ENCODE measurements at places on chromosomes 6 and 20.

- no peak for DNase-seq
Observed at GRCh38 chr20:54051068-54051467, 19.3 kb downstream of the BCAS1 start.

- no peak for DNase-seq
Observed at GRCh38 chr6:148852688-148853087, 105.9 kb downstream of the UST start.

GRCh38 chr20:58659841-58660240 is 8.8 kb downstream of the STX16 start:
- no peak for DNase-seq

DNA sequence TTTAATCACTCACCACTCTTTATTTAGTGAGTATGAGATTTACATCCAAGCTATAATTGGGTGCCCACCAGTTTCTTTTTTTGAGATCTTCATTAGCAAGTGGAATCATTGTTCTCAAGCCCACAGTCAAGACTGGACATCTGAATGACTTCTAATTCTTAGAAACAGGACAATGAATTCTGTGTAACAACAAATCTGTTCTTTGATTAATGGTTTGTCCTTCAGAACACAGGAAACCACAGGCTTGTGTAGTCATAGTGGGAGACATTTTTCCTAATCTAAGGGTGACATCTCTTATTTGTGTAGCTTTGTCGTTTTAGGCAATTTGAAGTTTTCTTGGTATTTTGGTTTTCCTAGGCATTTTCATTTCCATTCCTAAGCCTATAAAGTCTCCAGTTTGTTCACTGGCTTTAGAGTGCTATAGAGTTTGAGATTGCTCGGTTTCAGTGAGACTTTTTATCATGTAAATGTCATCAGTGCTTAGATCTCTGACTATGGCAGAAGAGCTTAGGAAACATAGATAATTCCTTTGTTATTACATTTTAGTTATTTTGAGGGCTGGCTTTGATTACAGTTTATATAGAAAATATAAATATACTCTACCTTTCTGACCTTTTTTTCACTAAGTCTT is 903.9 kb upstream of the MAP3K7 start:
- DNase-seq = no peak

- no peak for DNase-seq
Observed at GRCh38 chr20:57615445-57615811, 4.8 kb downstream of the ZBP1 start.

- DNase-seq = no peak
Observed at GRCh38 chr6:168333039-168333438, 13.5 kb upstream of the DACT2 start.

DNA sequence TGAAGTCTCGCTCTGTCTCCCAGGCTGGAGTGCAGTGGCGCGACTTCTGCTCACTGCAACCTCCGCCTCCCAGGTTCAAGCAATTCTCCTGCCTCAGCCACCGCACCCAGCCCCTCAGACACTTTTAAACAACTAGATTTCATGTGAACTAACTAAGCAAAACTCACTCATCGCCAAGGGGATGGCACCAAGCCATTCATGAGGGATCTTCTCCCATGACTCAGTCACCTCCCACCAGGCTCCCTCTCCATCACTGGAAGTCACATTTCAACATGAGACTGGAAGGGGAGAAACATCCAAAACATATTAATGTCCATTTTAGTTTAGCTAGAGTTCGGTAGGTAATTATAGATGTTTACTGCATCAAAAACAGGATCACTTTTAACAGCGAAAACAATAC is 95.9 kb upstream of the PRL start:
- no peak for DNase-seq

GRCh38 chr6:107959392-107959791 is 1.4 kb upstream of the SEC63 start:
- no peak for DNase-seq

GRCh38 chr6:158552055-158552795 is 7.7 kb upstream of the TMEM181 start:
- DNase-seq = no peak

GRCh38 chr6:34147906-34148630 is 2.2 kb upstream of the GRM4 start:
- DNase-seq = no peak

- no peak for DNase-seq
Observed at GRCh38 chr6:15363523-15364400, 117.9 kb downstream of the JARID2 start.

GRCh38 chr6:167787896-167788562 is 38.7 kb upstream of the AFDN start:
- no peak for DNase-seq

DNA sequence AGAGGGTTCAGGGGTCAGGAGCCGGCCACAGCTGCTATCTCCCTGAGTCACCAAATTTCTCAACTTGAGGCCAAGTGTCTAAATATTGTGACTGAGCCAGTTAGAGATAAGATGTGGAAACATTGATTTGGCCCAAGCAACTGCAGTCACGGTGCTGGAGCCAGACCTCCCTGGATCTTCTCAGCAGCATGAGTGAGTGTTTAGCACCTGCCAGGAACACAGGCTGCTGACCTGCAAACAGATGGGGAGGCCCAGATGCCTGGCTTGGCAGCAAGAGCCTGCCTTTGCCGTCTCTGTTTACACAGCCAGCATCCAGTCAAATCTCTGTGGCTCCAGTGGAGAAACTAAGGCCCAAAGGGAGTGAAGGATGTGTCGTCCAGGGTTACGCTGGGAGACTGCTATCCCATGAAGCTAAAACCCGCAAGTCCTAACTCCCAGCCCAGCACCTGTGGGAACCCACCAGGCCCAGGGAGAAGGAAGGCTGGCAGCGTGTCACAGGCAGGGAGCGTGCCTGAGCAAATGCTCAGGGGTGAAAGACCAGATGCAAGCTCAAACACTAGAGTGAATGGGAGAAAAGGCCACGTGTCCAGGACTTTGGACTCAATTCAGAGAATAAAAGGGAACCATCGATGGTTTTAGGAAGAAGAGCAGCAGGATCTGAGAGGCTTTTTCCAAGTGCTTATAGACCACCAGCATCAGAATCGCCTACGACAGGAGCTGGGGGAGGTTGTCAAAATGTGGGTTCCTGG is 15.9 kb upstream of the PTGIS start:
- no peak for DNase-seq

DNA sequence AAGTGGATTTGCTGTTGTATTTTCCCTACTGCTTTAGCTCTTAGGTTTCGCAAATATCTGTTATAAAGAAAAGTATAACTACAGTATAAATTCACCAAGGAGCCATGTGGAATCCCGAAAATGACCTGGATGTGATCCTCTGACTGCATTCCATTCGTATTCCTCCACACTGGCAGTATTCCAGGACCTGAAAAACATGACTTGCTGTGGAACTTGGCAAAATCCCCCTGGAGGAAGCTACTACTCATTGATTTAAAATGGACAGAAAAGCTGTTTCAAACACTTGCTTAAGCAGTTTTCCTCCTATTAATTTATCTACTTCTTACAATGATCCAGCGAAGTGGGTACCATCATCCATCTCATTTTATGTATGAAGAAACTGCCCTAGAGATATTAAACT is 13.3 kb upstream of the ENPP5 start:
- no peak for DNase-seq

GRCh38 chr20:25339608-25340007 is 51.0 kb downstream of the ABHD12 start:
- no peak for DNase-seq

- no peak for DNase-seq
Observed at GRCh38 chr6:80610846-80611245, 504.4 kb downstream of the BCKDHB start.

GRCh38 chr6:145506565-145506964 is 228.8 kb downstream of the EPM2A start:
- no peak for DNase-seq

GRCh38 chr6:93496548-93496947 is 77.2 kb upstream of the EPHA7 start:
- no peak for DNase-seq

GRCh38 chr6:35907750-35908149 is 13.1 kb downstream of the SRPK1 start:
- no peak for DNase-seq

DNA sequence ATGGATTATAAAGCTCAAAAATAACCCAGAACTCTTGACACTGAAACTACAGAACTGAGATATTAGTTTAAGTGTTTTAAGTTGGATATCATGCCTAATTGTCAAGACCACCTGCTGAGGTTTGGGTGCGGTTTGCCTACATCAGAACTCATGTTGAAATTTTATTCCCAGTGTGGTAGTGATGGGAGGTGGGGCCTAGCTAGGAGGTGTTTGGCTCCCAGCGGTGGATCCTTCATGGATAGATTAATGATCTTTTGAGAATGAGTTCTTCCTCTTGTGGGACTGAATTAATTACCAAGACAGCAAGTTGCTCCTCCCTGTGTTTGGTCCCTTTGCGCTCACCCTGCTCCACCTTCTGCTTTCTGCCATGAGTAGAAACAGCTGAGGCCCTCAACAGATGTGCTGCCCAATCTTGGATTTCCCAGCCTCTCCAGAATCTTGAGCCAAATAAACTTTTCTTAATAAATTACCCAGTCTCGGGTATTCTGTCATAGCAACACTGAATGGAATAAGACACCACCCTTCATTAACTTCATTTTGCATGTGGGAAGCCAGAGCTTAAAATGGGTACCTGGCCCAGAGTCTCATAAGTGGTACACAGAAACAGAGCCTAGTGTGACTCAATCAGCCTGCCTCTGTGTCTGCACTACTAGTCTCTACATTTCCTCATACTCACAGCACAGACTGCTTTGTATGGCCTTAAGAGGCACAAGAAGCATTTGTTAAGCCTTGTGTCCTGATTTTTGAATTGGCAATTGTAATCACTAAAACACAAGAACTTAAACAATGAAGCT is 158.4 kb downstream of the IBTK start:
- DNase-seq = no peak

DNA sequence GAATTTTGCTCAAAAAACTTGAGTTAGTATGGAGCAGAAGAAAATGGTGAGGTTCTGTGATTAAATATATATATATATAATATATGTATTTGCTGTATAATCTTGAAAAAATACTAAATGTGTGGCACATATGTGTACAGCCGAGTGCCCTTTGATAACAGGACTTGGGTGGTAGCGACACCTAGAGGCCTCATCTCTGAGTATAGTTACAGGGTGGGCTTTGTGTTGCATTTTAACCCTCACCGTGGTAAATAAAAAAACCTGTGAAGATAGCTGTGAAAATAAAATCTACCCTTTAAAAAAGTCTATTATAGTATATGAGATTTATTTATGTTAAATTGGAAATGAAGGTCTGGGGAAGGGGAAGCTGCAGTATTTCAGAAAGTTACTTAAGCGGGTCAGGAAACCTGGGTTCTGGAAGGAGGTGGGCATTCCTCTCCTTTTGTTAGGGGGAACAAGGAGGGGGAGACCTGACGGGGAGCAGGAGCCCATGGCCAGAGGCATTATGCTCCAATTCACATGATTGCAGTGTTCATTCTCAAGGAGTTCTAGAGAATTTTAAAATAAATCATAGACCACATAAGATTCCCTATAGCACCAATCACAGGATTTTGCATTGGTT is 82.7 kb downstream of the SH3BGRL2 start:
- DNase-seq = peak; percentile 12

DNA sequence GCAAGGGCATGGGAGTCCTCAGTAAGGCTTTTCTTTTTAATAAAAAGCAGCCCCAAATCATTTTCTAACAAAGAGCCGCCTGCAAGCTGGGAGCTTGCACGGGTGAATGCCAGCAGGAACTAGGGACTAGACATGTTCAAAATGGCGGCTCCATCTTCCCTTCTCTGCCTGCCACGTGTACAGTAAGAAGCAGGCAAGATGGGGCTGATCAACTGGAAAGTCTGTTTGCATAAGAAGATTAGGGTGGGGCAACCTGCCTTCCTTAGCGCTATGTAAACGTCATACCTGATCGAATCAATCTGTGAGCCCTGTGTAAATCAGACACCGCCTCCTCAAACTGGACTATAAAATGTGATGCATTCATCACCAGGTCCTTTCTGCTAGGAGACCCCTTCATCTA is 299.4 kb upstream of the SOX4 start:
- DNase-seq = no peak

DNA sequence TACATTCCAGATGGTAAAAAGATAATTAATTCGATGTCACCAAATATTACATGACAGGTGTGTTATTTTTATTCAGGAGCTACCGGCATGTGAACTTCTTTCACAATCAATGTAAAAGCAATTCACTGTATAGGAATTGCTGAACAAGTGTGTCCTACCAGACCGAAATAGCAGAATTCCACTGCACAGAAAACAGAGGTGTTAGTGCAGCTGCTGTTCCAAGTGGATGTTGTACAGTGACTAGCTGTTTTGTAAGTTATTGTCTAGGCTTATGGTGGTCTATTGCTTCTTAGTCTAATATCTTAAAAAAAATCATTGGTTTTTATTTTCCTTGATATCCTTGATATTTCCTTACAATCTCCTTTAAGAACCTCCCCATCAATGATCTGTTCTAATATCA is 107.4 kb downstream of the COL19A1 start:
- DNase-seq = no peak

DNA sequence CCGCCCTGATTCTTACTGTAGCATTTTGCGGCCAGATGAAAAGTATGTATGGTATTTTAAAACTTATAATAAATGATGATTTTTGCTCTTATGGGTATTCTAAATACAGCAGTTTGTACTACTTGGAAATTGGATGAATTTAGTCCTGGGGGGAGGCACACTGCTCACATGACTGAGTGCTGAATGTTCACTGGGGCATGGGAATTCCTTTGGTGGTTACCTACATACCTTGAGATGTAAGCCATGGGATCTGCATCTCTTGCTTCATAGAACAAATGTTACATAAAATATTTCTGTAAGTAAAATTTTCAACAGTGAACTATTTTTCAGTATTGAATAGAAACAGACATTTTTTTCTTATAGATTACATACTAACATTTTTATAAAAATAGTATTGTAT is 71.1 kb downstream of the FIG4 start:
- DNase-seq = no peak

GRCh38 chr20:13690943-13691342 is 52.2 kb upstream of the TASP1 start:
- DNase-seq = no peak

DNA sequence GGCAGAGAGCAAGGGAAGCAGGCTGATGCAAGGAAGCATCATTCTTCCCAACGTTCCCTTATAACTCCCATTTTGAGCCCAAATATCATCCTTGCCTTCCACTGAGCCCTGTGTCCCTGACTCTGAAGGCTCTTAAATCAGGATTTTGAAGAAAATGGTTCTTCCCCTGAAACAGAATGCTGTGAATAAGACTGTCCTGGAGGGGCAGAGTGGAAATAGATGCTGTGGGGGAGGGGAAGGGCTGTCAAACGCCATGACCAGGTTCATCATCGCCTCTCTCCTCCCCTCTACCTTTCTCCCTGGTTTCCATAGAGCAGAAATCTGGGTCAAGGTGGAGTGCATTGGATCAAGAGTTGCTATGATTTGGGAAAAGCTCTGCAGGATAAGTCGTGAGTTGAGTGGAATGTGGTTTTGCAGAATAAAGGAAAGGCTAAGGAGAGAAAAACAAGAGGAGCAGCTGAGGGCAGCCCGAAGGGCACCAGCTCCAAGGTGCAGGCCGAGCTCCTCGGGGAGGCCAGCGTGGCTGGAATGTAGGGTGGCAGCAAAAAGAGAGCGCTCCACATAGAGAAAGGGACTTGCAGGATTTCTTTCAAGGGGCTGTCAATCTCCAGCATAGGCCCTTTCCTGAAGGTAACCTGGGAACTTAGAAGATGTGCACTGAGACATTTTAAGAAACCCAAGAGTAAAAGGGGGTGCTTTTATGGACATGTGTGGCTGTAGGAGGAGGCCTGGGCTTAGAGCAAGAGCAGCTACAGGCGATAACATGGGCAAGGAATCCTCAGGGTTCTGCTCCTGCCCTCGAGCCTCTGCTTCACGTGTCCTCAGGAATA is 120.8 kb upstream of the CDYL start:
- no peak for DNase-seq

GRCh38 chr20:51062065-51062464 is 39.2 kb upstream of the KCNG1 start:
- DNase-seq = peak; percentile 43

Measured in stimulated activated CD8-positive, alpha-beta memory T cell treated with anti-CD3 and anti-CD28 coated beads, Interleukin-2, amount 100 ng/mL, for 48 hours (primary cell).